ENCODE measurements at places on chromosomes 12 and 14.

GRCh38 chr14:48914921-48915320 is 671.3 kb downstream of the RPS29 start:
- DNase-seq, result no peak

DNA sequence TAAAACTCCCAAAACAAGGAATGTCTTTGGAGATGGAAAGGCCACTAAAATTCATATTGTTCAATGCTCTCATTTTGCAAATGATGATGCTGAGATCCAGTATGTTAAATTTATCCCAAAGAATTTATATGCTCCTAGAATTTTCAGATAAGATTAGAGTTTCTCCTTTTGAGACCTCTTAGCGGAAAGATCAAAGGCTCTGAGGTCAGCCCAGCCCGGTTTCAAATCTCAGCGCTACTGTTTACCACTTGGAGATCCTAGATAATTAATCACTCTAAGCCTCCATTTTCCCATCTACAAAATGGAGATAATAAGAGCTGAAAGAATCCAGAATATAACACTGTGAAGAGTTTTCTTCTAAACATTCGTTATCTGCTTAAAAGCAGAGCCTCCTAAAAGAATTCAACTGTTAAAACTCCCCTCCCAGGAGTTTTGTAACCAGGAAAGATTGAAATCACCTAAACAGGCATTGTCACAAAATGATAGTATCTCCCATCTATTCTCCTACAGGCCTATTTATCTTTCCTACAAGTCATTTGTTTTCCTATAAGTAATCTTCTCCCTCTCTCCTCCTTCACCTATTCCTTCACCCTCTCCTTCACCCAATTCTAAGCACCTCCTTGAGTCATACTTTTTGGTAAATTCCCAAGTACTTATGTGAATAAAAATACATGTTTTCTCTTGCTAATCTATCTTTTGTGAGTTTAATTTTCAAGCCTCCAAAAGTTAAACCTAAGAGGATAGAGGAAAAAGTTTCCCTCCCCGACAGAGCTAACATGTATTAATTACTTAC is 16.7 kb downstream of the DUSP6 start:
- no peak for DNase-seq

DNA sequence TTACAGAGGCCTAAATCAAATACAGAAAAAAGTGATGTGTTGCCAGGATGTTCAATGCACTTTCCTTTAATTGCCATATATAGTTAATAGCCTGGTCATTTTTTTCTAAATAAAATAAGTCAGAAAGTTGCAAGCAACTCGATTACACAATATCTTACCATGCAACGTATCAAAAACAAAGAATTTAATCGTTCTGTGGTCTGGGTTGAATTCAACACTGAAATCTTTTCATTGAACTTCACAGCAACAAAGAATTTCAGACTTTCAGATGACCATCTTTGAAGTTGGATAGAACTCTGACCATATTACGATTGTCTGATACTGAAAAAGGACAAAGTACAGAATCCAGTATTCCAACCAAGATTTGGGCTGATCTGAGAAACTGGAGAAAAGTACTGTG is 231.9 kb downstream of the SLC25A21 start:
- no peak for DNase-seq

- DNase-seq, result no peak
Measured at GRCh38 chr12:12397184-12397583, 40.3 kb downstream of the BORCS5 start.

- DNase-seq, result no peak
Measured at GRCh38 chr12:48744251-48745008, 27.9 kb upstream of the CCNT1 start.

- DNase-seq, result no peak
Measured at GRCh38 chr12:55681142-55682077, 26.3 kb downstream of the ITGA7 start.

- no peak for DNase-seq
Measured at GRCh38 chr12:110745542-110746284, 3.0 kb upstream of the PPP1CC start.

- DNase-seq, result no peak
Measured at GRCh38 chr12:22828066-22828465, 203.1 kb downstream of the ETNK1 start.

DNA sequence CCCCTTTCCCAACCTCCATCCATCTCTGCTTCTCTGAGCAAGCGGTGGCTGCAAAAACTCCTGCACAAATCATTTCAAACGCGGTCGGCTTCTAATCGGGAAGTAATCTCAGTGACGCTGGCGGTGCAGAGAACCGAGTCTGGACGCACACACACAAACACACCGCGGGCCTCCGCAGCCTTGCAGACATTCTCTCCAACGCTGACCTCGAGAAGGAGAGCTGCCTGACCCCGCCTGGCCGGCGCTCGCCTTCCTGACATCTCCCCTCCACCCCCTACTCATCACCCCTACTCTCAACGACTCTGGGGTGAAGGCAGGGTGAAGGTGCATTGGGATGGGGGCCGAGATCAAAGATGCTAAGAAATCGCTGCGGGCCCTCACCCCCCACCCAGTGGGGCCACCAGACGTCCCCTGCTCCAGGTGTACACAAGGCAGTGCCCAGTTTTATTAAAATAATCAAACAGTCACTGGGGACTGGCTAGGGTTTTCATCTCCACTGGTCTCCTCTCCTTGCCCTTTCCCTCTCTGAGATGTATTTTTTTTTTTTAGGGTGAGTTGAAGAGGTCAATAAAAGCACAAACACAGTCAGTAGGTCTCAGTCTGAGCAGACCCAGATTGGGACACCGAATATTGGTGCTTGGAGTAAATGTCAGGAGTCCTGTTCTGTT is 506 bp upstream of the TBX5 start:
- no peak for DNase-seq

GRCh38 chr14:81367563-81367962 is 32.6 kb downstream of the STON2 start:
- DNase-seq, result no peak

- DNase-seq, result no peak
Measured at GRCh38 chr14:61434311-61434710, 112.9 kb downstream of the PRKCH start.

DNA sequence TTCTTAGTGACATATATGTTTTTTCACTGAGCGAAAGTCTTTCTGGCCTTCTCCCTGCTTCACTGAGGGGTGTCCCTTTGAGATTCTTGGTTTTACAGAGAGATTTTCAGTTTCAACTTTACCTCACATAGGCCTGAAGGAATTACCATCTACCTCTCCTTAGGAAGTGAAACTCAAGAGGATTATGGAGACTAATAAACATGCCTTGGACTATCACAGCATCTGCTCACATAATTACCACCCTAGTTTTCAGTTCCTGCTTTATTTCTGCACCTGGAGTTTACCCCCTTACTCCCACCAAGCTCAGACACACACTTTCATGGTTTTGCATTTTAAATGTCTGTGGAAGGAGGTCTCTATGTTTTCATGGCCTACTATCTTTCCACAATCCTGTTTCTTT is 118.3 kb upstream of the SCAF11 start:
- no peak for DNase-seq

- no peak for DNase-seq
Measured at GRCh38 chr12:20963303-20963702, 152.8 kb downstream of the SLCO1B3 start.

Data from activated naive CD8-positive, alpha-beta T cell treated with anti-CD3 and anti-CD28 coated beads, Interleukin-2, amount 50 U/mL, for 16 hours (primary cell).